ENCODE measurements at places on chromosomes 16 and 17. TPM values are rescaled to one million over a fixed set of nuclear protein-coding genes. Genes with fewer than 3 reads are reported as not detected.
A peak's percentile ranks its signal among the peaks of the same experiment; 100 is the strongest.

GRCh38 chr17:49315551-49316257 is 46.3 kb downstream of the ZNF652 start:
- DNase-seq, result peak; percentile 63

GRCh38 chr17:4433515-4434031 is at the start of gene SPNS3:
Gene SPNS3, plus strand, starts transcription at chr17:4433940. Its CDS starts 28 bp downstream, at chr17:4433968.
- no peak for DNase-seq

- DNase-seq, result no peak
Observed at GRCh38 chr17:54864636-54865356, 35.9 kb upstream of the TOM1L1 start.

DNA sequence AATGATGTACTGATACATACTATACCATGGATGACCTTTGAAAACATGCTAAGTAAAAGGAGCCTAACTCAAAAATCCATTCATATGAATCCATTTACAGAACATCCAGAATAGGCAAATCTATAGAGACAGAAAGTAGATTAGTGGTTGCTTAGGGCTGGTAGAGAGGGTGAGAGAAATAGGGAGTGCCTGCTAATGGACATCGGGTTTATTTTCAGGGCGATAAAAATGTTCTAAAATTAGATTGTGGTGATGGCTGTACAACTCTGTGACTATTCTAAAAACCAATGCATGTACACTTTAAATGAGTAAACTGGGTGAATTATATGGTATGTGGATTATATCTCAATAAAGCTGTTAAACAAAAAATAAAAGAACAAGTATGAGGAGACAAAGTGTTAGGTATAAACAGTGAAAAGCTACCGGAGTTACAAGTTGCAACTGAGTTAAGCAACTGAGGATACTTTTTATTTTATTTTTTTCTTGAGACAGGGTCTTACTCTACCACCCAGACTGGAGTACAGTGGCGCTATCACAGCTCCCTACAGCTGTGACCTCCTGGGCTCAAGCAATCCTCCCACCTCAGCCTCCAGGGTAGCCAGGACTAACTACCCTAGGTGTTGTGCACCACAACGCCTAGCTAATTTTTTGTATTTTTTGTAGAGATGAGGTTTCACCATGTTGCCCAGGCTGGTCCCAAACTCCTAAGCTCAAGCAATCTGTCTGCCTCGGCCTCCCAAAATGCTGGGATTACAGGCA is 75.5 kb upstream of the CORO6 start:
- DNase-seq, result no peak

The KLHL10 gene
- not detected for polyA plus RNA-seq

DNA sequence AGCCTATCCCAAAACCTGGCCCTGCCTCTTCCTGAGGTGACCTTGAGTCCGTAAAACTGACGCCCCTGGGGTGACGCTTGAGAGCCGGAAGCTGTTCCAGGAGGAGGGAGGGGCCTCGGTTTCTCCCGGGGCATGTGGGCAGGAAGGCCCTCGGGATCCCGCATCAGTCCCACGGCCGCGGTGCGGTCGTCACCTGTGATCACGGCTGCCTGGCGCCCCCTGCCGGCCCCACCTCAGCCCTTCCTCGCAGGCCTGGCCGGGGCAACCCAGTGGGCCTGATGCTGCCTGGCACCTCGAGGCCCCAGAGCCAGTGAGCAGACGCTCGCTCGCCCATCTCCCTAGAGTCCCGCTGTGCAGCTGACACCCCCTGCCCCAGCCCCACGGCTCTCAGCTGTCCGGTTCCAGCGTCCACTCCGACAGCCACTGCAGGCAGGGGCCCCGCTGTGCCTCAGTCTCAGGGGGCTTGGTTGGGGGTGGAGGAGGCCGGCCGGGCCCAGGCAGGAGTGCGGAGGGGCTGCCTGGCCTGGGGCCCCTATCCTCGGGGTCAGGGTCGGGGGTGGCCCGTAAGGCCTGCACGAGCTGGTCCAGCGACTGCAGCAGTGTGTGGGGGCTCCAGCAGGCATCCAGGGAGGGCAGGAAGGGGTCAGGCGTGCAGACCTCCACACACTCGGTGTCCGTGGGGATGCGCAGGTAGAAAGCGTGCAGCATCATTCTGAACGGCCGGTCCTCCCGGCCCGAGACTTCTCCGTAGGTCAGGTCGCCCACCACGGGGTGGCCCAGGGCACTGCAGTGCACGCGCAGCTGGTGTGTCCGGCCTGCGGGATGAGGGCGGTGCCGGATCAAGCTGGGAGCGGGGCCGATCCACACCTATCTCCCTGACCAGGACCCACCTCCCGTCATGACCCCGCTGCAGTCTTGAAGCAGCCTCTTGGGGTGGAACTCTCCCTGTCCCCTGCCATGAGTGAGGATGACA is 2.3 kb downstream of the RPUSD1 start:
- peak; percentile 71 for DNase-seq

DNA sequence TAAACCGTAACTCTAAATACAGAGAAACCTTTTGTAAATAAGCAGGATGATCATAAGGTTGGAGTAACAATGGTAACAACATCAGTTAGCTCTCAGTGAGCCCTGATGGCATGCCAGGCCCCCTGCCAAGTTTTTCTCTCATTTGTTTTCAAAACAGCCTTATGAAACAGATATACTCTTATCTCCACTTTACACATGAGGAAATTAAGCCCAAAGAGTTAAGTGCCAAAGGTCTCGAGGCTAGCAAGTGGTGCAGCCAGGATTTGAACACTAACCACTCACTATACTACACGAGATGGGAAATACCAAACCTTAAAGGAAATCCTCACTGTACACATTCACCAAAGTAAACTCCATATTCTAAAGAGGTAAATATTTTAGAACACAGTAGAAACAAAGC is 15.0 kb downstream of the USP31 start:
- DNase-seq, result no peak

DNA sequence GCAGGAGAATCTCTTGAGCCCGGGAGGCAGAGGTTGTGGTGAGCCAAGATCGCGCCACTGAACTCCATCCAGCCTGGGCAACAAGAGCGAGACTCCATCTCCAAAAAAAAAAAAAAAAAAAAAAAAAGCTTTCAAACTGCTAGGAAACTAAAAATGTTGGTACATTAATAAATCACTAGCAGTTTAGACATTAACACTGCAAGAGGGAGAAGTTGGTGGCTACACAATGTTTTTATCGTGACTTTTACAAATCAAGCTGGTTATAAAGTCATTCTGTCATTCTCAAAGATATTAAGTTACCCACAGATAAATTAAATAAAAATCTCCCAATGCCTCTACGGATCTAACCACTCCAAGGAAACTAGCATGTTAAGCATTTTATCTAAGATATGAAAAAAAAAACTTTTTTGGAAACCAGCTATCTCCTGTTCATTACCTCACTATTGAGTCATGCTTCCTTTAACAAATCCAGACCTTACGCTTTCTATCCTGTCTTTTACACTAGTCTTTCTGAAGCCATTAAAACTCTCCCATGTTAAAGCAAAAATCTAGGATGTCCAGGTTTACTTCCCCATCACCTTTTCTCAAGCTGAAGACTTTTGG is 85.9 kb upstream of the SMURF2 start:
- no peak for DNase-seq

DNA sequence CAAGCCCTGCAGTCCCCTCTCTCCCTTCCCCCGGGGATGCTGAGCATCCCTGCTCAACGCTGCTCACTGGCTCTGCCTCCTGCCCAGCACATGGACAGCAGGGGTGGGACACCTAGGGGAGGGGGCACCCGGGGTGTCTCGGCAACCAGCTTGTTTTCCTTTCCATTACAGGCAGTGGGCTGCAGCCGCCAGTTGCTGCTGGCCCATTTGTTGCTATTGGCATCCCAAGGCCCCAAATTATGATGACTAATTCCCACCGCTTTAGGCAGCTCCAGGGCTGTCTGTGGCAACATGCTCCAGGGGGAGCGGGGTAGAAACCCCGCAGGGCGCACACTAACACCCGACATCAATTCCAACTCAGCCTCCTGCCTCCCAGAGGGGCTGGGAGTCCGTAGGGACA is 4.9 kb downstream of the SDK2 start:
- no peak for DNase-seq

The SLX1A gene
- polyA plus RNA-seq, result 31.0 TPM

DNA sequence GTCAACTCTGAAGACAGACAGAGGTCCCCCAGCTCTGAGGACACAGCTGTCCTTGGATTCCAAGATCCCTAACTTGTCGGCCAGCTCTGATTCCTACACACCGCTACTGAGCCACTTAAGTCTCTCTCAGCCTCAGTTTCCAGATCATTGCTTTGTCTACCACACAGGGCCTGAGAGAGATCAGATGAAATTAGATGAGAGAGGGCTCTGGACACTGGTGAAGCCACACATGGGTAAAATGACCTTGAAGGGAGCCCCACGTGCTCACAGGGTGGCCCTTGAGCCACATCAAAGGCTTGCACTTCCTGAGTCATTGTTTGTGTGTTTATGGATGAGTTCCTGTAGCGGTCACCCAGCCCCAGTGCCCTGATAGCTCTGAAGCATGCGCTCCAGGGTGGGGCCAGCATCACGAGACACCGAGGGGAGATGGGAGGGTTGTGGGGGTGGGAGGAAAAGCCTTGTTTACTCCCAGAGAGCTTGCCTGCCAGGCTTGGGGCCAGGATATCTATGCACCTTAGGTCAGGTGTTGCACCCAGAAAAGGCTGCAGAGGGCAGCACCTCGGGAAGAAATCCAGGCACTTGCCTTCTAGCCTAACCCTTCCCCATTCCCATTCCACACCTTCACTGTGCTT is 32.7 kb upstream of the SLC6A2 start:
- DNase-seq, result no peak

- no peak for DNase-seq
Observed at GRCh38 chr17:80774146-80774545, 217.5 kb upstream of the CHMP6 start.

GRCh38 chr17:62206550-62206949 is 141.5 kb upstream of the MED13 start:
- DNase-seq, result no peak

GRCh38 chr17:20066253-20066652 is 57.1 kb downstream of the SPECC1 start:
- peak; percentile 76 for DNase-seq

DNA sequence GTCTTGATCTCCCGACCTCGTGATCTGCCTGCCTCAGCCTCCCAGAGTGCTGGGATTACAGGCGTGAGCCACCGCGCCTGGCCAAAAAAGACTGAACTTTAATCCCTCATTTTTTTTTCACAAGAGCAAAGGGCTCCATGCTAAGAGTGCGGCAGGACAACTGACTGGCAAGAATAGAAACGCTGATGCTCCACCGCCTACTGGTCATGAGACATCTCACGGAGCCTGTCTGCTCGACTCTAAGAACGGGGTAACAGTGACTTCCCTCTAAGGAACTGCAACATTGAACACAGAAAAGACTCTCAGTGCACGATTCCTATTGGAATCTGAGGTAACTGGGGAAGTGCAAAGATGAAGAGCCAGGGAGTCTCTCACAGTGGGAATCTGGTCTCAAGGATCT is 23.9 kb downstream of the HIGD1B start:
- DNase-seq, result no peak

- no peak for DNase-seq
Observed at GRCh38 chr16:55146966-55147365, 177.0 kb upstream of the IRX6 start.

DNA sequence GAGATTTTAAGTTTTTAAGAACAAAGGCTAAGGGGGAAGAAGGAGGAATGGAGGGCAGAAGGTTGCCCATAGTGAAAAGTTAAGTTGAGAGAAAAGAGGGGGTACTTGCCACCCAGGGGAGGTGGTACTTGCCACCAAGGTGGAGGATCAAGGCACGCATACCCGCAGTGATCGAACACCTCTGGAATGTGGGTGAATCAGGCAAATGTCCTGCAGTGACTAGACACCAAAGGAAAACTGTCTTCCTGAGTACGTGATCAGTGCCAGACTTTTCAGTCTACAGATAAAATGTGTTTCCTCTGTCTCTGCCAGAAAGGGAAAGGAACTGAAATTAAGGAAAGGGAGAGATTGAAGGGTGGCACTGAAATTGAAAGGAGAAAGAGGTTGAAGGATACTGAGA is 2285.3 kb downstream of the TP53TG3F start:
- DNase-seq, result no peak

The DLX4 gene
- not detected for polyA plus RNA-seq

The UTS2R gene
- 0.10 TPM for polyA plus RNA-seq

Data from psoas muscle (tissue), 8 donors.